Ovary (tissue), 10 donors: ENCODE measurements at places on chromosomes 16 and 17. TPM values are rescaled to one million over a fixed set of nuclear protein-coding genes. Genes with fewer than 3 reads are reported as not detected.
A peak's percentile ranks its signal among the peaks of the same experiment; 100 is the strongest.

FBXL16 gene
- total RNA-seq: 1.7 TPM

KIAA0513 gene
- total RNA-seq: 4.9 TPM

MEOX1 gene
- 3.8 TPM for total RNA-seq

PDE6G gene
- not detected for total RNA-seq

DNA sequence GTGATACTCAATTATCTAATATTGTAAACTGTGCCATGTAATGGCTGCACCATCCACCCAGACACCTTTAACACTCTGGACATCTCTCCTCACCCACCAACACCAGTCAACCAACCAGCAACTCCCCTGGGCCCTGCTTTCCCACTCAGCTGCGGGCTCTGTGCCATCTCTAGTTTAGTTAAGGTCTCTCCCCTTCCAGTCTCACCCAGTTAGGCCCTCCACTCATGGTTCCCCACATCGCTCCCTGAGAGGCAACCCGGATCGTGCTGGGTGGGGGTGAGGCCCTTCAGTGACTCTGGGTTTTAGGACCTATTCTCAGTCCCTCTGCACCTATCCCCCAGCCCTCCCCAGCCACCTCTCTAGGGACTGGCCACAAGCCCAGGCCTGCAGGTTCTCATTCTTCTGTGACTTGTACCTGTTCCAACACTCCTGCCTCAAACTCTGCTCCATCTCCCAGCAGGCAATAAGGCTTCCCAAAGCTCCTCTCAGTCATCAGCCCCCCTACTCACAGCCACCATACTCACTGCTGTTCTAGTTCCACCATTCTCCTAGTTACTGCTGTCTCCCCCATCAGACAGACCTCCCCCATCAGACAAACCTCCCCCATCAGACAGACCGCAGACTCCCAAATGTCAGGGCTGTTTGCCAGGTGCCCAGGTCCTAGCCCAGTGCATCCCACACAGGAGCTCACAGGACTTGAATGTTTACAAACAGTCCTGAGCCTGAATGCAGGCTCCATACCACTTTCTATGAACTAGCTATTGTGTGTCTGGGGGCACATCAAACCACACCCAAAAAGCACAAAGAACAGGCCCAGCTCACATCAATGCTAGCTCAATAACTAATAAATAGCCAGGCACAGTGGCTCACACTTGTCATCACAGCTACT is 2.6 kb downstream of the TK2 start:
- H3K27me3 ChIP-seq: no peaks in the 10 kb centered on the region
- no peak for DNase-seq
- H3K4me1 ChIP-seq: peaks cover 3% of the 10 kb centered on the region
- H3K4me3 ChIP-seq: no peak overlapping the region

DNA sequence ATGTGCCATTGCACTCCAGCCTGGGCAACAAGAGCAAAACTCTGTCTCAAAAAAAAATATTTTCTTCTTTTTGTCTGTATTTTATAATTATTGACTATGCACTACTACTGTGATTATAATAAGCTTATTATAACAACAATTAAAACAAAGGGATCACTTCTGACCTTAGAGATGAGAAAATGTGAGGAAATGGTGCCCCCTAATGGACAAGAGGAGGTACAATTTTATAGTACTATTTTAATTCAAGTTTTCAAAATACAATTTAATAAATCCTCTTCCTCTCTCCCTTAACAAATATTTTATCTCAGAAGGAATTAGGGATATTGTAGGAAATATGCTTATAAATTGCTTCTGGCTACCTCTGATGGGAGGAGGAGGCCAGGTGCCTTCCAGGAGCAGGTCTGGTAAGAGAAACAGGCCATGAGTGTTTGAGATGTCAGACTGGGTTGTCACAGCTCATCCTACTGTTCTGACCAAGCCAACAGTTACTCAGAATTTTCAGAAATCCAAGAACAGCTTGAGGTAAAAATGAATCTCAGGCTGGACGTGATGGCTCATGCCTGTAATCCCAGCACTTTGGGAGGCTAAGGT is 14.0 kb downstream of the VPS53 start:
- H3K36me3 ChIP-seq: no peaks in the 10 kb centered on the region
- no peak overlapping the region for H3K4me3 ChIP-seq
- no peaks in the 10 kb centered on the region for H3K27me3 ChIP-seq
- no peak overlapping the region for H3K27ac ChIP-seq
- peaks cover 7% of the 10 kb centered on the region for H3K4me1 ChIP-seq

GRCh38 chr17:56465886-56466285 is 127.6 kb upstream of the NOG start:
- no peak for DNase-seq
- H3K36me3 ChIP-seq: no peaks in the 10 kb centered on the region
- H3K4me3 ChIP-seq: no peak overlapping the region
- no peaks in the 10 kb centered on the region for H3K27me3 ChIP-seq

- H3K36me3 ChIP-seq: no peaks in the 10 kb centered on the region
- DNase-seq: peak; percentile 86
- H3K27me3 ChIP-seq: no peaks in the 10 kb centered on the region
- H3K4me1 ChIP-seq: peaks cover 14% of the 10 kb centered on the region
- H3K4me3 ChIP-seq: no peak overlapping the region
- H3K27ac ChIP-seq: no peak overlapping the region
These were observed 106.2 kb downstream of the N4BP1 start for GRCh38 chr16:48503779-48504178.

DNA sequence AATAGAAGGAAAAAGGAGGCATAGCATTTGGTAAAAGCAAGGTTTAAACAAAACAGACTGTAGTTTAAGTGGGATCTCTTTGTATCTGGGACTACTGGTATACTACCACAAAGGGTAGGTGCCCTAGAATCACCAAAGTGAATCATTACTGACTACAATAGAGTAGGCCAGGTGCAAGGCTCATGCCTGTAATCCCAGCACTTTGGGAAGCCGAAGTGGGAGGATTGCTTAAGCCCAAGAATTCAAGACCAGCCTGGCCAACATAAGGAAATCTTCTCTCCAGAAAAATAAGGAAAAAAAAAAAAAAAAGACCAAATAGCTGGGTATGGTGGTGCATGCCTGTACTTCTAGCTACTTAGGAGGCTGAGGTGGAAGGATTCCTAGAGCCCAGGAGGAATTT is 60.8 kb upstream of the CORO6 start:
- no peak overlapping the region for H3K27ac ChIP-seq
- no peaks in the 10 kb centered on the region for H3K27me3 ChIP-seq
- DNase-seq: no peak
- no peak overlapping the region for H3K4me3 ChIP-seq
- H3K4me1 ChIP-seq: no peaks in the 10 kb centered on the region

DNA sequence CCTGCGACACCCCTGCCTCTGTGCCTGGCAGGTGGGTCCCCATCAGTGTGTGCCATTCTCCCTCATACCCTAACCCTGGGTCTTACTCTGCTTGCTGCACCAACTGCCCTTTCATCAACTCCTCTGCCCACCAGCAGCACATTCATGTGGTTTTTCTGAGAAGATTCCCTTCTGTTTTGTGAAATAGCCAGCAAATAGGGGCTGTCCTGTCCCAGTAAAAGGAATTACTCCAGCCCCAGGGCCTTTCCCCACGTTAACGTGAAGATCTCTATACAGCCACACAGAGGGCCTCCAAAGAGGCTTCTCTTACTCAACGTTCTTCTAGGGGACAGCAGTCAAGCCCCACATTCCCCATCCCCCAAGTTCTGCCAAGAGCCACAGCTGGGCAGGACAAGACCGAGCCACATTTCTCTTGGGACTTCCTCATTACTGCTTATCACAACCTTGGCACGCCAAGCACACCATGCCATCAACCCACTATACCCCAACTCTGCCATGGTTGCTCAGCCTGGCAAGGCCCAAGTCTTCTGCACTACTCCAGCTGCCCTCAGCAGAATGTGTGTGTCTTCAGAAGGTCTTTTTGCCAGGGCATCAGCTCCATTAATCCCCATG is 18.7 kb upstream of the CCL2 start:
- H3K27me3 ChIP-seq: no peaks in the 10 kb centered on the region
- H3K27ac ChIP-seq: no peak overlapping the region
- no peak overlapping the region for H3K4me3 ChIP-seq
- no peaks in the 10 kb centered on the region for H3K36me3 ChIP-seq
- H3K4me1 ChIP-seq: peaks cover 9% of the 10 kb centered on the region

- no peaks in the 10 kb centered on the region for H3K27me3 ChIP-seq
- H3K27ac ChIP-seq: no peak overlapping the region
- H3K36me3 ChIP-seq: no peaks in the 10 kb centered on the region
- DNase-seq: no peak
These were observed 2.2 kb upstream of the KRT33A start for GRCh38 chr17:41352597-41353366.

DNA sequence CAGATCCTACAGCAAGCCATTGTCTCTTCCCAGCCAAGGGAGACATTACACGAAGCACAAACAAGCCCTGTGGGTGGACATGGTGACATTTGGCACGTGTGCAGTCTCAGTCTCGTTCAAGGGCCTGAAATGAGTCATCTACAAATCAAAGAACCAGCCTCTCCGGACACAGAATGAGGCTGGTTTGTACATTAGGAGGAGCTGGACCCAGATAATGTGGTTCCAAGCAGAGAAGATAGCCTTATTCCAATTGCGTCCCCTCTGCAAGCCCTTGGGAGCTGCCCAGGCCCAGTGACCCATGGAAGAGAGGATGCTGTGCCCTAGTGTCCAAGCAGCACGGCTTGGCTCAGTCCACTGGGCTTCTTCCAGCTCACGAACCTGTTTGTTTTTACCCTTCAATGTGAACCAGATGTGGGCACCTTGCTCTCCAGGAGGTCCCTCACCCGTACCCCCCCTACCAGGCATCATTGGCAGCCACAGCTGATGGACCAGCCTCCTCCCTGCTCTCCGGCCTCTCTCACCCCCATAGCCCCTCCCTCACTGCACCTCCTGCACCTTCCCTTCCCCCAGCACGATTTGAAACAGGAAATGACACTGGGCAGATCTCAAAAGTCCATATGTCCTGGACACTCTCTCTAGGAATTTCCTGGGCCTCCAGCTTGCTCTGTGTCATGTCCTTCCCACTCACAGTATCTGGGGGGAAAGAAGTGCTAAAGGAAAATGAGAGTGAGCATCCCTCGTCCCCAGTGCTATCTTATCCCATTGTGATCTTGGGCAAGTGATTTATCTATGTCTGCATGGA is 26.2 kb downstream of the KPNA2 start:
- DNase-seq: no peak
- H3K27me3 ChIP-seq: no peaks in the 10 kb centered on the region
- H3K4me1 ChIP-seq: no peaks in the 10 kb centered on the region
- H3K27ac ChIP-seq: no peak overlapping the region

GRCh38 chr16:51119973-51120729 is 30.9 kb downstream of the SALL1 start:
- H3K27me3 ChIP-seq: no peaks in the 10 kb centered on the region
- H3K4me1 ChIP-seq: no peaks in the 10 kb centered on the region
- H3K4me3 ChIP-seq: no peak overlapping the region
- H3K27ac ChIP-seq: no peak overlapping the region

DNA sequence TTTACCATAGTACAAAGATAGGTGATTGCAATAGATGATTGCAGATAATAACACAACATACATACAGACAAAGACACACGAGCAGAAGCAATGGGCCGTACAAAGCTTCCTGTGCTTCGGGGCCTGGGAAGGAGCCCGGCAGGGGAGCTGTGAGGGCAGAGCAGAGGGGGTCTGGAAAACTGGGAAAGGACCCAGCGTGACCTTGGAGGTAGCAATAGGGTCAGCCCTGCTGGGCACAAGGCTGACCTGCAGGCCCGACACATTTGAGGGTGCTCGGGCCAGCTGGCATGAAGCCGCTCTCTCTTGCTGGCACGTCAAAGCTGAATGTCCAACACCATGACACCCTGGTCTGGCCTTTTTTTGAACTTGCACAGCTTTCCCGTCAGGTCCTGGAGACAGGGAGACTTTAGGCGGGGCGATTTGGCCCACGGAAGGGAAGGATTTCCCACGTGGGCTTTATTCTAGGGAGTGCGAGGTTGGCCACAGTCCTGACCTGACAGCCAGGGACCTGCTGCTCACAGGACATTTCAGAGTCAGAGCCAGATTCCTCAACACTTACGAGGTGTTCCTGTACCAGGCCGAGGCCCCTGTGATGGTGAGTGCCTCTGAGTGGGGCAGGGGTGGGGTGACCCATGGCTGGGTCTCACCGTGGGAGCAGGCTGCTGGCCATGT is 83.2 kb downstream of the NTN1 start:
- H3K4me3 ChIP-seq: no peak overlapping the region
- no peaks in the 10 kb centered on the region for H3K27me3 ChIP-seq
- H3K4me1 ChIP-seq: no peaks in the 10 kb centered on the region
- no peak overlapping the region for H3K27ac ChIP-seq
- H3K36me3 ChIP-seq: no peaks in the 10 kb centered on the region
- DNase-seq: no peak

DNA sequence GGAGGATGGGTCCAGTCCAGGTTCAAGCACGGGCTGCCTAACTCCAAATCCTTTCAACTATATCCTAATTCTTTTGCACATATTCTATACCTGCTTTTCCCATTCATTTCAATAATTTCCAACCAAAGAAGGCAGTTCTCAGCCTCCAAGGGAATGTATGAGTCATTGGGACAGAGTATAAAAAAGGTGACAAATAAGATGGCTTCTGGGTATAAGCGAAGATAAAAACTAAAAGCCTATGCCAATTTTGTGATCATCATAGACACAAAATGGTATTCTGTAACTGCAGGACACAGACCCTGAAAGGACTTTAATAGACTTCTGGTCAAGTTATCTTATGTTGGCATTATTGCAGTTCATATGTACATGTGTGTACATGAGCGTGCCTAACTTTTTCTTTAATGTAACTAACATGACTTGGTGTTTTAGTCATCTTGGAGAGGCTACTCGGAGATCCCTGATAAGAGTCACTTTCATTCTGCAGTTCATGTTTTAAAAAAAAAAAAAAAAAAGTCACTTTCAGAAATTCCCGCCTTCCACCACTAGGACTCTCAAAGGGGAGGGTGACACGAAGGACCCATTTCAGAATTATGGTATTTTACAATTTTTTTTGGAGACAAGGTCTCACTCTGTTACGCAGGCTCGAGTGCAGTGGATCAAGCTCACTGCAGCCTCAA is 17.3 kb downstream of the COG1 start:
- no peak overlapping the region for H3K27ac ChIP-seq
- H3K36me3 ChIP-seq: no peaks in the 10 kb centered on the region
- no peak for DNase-seq
- H3K4me3 ChIP-seq: no peak overlapping the region
